ENCODE measurements at places on chromosomes 1 and 21.

DNA sequence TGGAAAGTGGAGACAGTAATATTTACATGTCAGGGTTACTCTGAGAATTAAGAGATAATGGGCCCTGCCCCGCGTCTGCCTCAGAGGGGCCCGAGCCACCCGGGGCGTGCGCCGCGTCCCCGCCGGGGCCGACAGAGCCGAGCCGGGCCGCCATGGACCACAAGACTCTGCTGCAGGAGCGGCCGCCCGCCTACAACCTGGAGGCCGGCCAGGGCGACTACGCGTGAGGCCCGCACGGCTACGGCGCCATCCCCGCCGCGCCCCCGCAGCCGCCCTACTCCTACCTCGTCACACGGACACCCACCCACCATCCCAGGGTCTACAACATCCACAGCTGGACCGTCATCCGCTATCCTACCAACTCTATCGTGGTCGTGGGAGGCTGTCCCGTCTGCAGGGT, 35.1 kb upstream of the LRRC39 start:
- no peak for DNase-seq

- DNase-seq = peak; percentile 62
Measured at GRCh38 chr1:160640359-160641123, 6.3 kb downstream of the SLAMF1 start.

- no peak for DNase-seq
Measured at GRCh38 chr1:9051379-9051778, 18.1 kb downstream of the SLC2A5 start.

GRCh38 chr1:33880305-33880704, 16.4 kb downstream of the HMGB4 start:
- DNase-seq = no peak

DNA sequence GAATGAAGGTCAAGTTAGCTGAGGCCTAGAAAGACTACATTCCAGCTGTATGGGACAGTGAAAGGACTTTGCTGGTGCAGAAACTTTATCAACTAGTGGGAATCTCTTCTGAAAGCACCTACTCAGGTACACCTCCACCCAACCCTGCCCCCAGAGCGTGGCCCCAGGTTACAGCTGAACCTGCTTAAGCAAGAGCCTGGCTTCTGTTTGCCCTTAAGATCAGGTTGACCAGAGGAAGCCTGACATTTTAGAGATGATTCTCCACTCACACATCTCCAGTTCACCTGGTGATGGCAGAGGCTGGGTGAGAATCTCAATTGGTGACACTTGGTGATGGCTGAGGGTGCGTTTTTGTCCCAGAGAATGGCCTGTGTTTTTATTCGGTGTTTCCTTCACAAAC, 24.0 kb downstream of the ELAPOR1 start:
- DNase-seq = peak; percentile 96

DNA sequence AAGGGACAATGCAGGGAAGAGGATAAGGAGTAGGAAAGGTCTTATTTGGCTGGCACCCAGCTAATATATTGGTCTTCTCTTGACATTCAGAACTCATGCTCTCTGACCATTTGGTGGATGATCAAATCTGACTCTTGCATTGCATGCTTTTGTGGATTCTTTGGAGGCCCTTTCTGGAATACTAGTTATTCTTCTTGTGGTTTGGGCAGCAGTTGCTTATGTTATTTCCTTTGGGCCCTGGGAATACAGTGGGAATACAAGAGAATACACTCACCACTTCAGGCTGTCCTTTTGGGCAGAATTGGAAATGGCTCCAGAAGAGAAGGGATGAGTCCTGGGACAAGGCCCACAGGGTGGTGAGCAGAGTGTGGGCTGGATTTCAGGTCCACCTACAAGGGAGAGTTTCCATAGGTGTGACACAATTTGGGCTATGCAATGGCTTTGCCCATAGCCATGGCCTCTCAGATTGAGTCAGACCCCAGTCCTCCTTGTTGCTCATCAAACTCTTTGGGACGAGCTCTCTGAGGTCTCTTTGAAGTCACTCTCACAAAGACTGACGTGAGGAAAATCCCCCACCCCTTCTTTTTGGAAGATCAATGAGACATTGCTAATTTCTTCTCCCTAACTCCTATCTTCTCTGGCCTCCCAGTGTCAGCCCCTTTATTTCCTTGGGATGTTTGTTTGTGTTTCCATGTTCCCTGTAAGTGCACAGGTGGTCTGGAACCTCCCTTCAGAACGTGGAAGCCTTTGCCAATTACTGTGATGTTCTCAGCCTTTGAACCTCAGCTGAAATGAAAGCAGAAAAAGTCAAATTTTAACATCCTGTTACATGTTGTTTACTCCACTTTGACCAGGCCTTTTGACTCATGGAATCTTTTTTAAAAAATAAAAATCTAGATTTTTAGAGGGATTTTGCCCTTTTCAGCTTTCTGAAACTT, 19.4 kb downstream of the HSD11B1 start:
- no peak for DNase-seq

GRCh38 chr1:106727171-106727570, 329.3 kb upstream of the PRMT6 start:
- no peak for DNase-seq

- DNase-seq = no peak
Measured at GRCh38 chr1:85322655-85323054, 46.2 kb upstream of the BCL10 start.

GRCh38 chr1:109687641-109688499, at the start of gene GSTM1:
GSTM1 (plus strand) TSS chr1:109687817; CDS start chr1:109687874, 57 bp downstream.
- peak; percentile 48 for DNase-seq

DNA sequence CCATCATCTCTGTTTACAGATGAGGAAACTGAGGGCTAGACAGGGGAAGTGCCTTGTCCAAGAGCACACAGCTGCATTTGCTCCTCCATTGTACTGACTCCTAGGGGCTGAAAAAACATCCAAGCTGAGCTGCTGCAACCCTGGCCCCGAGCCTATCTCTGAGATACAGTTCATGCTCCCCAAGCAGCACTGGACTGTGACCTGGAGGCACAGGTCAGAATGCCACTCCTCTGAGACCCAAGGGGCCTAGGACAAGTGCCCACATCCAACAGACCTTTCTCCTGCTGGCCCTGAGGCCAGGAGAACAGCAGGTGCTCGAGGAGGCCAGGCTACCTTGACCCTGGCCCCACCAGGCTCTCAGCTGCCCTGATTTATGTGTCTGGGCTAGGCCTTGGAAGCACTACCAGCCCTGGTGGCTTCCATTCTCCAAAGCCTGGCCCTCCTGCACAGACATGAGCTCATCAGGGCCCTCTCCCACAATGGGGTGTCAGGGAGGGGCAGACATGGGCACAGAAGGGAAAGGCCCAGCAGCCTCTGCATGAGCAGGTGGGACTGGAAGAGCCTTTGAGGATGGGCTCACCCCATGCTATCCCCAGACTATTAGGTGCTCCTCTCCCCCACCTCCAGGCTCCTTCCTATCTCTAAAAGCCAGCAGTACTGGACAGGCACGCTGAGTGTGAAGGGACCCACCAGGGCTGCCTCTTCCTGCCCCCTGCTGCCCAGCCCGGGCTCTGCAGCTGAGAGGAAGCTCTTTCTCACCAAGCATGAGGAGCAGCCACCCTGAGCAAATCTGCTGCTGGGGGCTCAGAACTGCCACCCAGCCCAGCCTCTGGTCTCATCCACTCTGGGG, 18.8 kb downstream of the ADGRB2 start:
- DNase-seq = peak; percentile 95

- no peak for DNase-seq
Measured at GRCh38 chr1:213264531-213264930, 213.5 kb downstream of the RPS6KC1 start.

GRCh38 chr1:208837242-208837641, 593.1 kb upstream of the PLXNA2 start:
- DNase-seq = no peak

DNA sequence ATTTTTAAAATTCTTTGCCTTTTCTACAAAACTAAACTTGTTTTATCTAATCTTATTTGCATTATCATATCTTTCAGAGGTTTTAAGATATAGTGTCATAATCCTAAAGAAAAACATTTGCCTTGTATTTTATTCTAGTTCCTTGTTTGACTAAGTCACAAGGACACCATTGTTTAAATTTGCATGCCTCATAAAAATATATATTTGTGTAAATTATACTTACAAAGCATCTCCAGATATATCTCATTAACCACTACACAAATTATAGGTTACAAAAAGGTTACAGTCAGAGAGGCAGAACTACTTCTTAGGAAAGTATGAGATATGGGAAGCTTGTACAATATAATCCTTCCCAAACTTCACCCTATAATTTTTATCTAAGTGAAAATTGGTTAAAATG, 4.2 kb upstream of the RGS13 start:
- DNase-seq = no peak

GRCh38 chr1:174005032-174005431, 17.1 kb downstream of the RC3H1 start:
- no peak for DNase-seq

- no peak for DNase-seq
Measured at GRCh38 chr21:35648512-35648911, 411.8 kb downstream of the SETD4 start.

DNA sequence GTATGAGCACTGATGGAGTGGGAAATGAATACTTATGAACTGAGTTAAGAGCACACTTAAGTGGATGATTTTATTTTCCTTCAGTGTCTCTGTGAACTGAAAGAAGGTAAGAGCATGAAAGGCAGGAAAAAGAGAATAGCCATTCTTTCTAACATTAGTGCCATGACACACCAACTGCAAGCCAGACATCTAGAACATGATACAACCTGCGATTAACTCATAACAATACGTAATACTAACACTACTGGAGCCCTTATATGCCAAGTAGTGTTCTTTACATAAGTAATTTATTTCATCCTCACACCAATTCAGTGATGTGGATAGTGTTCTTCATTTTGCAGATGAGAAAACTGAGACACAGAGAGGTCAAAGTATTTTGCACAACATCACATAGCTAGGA, 56.7 kb downstream of the PRRX1 start:
- DNase-seq = no peak

- DNase-seq = no peak
Measured at GRCh38 chr1:78255383-78255782, 209.6 kb downstream of the GIPC2 start.

- no peak for DNase-seq
Measured at GRCh38 chr1:209485751-209486150, 97.8 kb upstream of the CAMK1G start.

- DNase-seq = no peak
Measured at GRCh38 chr1:101175466-101175865, 61.4 kb upstream of the S1PR1 start.

DNA sequence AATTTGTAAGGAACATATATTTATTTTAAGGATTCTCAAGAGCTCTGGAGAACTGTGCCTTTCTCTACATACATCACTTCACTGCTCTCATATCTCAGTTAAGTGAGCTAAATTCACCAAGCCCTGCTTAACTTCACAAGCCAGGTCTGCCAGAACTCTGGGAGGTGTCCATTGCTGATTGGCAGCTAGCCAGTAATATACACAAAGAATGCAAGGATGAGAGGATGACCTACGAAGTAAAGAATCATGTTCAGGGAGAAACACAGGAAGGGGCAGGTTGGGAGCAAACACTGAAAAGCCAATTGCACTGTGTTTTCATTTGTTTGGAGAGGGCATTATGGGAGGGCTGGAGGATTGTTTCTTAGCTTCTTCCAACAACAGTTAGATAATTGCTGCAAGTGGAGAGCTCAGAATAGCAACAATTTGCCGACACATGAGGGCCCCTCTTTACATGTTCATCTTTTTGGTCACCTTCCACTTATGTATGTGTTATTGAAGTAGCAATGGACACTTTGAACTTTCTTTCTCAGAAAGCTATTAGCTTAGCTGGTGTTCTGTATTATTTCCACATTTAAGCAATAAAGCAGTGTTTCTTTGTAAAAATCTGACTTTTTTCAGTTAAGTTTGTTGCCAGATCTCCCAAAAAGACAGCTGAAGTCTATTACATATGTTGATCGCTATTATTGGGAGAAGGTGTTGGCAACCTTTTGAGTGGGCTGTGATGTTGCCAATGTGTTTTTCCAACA, 254.8 kb downstream of the LTN1 start:
- peak; percentile 29 for DNase-seq

DNA sequence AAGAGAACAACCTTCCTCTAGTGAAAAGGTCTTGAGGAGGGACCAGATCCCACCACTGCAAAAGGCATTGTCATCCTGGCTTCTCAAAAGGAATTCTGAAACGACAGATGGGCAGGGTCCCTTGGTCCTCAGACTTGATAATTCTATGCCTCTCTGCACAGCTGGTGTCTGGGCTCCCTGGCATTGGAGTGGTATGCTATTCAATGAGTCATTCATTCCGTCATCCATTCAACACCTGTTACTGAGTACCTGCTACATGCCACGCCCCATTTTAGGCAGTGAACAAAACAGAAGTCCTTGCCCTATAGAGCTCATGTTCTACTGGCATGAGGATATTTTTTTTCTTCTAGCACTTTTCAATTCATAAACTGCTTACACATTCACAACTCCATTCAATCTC, 45.8 kb upstream of the HMGB4 start:
- DNase-seq = no peak

- DNase-seq = no peak
Measured at GRCh38 chr21:15616864-15617574, 112.8 kb upstream of the USP25 start.

GRCh38 chr21:39579734-39580332, 32.9 kb upstream of the B3GALT5 start:
- peak; percentile 89 for DNase-seq

DNA sequence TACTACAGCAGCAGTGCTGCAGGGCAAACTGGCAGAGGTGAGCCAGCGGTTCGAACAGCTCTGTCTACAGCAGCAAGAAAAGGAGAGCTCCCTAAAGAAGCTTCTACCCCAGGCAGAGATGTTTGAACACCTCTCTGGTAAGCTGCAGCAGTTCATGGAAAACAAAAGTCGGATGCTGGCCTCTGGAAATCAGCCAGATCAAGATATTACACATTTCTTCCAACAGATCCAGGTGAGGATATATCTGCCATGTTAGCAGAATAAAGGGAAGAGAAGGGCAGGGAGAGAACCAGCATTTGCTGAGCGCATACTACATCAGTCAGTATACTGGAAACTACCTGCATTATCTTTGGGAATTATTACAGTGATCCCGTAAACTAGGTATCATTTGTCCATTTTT, 130.0 kb upstream of the BMP8A start:
- DNase-seq = peak; percentile 52

DNA sequence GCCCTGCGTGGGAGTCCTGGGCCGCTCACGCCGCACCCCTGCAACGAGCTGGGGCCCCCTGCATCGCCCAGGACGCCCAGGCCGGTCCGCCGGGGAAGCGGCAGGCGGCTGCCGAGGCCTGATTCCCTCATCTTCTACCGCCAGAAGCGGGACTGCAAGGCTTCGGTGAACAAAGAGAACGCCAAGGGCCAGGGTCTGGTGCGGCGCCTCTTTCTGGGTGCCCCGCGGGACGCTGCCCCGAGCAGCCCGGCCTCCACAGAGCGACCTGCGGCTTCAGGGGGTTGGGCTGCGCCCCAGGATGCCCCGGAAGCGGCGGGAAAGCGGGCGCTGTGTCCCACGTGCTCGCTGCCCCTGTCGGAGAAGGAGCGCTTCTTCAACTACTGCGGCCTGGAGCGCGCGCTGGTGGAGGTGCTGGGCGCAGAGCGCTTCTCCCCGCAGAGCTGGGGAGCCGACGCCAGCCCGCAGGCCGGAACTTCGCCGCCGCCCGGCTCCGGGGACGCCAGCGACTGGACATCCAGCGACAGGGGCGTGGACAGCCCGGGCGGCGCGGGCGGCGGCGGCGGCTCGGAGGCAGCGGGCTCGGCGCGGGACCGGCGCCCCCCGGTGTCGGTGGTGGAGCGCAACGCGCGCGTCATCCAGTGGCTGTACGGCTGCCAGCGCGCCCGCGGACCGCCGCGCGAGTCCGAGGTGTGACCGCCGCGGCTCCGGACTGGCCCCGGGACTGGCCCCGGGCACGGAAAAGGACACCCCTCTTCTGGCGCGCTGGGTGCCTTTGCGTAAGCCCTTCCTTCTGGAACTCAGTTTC, 2.7 kb downstream of the FAM110D start:
- peak; percentile 69 for DNase-seq

Measured in trophoblast cell (in vitro differentiated cells and primary cell).